ENCODE measurements at places on chromosomes 6 and 20. TPM values are rescaled to one million over a fixed set of nuclear protein-coding genes. Genes with fewer than 3 reads are reported as not detected.

ETV7 gene
- total RNA-seq = 5.9 TPM

TREM2 gene
- total RNA-seq = not detected

TGM3 gene
- not detected for total RNA-seq

BRD2 gene
- 309 TPM for total RNA-seq
